Common myeloid progenitor, CD34-positive (primary cell): ENCODE measurements at places on chromosomes 16 and 17.

DNA sequence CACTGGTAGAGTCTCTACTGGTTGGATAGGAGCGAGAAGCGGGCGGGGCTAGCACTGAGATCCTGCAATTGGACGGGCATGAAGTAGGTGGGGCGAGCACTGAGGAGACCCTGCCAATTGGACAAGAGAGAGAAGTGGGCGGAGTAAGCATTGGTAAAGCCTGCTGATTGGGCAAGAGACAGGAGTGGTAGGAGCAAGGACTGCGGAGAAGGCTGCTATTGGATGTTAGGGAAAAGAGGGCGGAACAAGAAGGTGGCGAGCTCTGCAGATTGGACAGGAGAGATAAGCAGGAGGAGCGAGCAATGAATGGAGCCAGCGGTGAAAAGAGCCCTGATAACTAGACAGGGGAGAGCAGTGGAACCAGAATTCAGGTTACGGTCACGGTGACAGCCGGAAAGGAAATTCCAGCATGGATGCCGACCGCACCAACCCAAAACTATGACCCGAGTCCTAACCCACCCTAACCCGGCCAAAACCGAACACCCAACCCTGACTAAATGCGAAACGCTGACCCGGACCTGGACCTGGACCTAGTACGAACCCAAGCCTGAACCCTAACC, 4.8 kb downstream of the SCGB1C2 start:
- peak; percentile 78 for DNase-seq

GRCh38 chr17:74445158-74445557, 13.3 kb downstream of the GPRC5C start:
- DNase-seq: no peak

- no peak for DNase-seq
Measured at GRCh38 chr16:90033387-90033786, 14.1 kb upstream of the DBNDD1 start.

DNA sequence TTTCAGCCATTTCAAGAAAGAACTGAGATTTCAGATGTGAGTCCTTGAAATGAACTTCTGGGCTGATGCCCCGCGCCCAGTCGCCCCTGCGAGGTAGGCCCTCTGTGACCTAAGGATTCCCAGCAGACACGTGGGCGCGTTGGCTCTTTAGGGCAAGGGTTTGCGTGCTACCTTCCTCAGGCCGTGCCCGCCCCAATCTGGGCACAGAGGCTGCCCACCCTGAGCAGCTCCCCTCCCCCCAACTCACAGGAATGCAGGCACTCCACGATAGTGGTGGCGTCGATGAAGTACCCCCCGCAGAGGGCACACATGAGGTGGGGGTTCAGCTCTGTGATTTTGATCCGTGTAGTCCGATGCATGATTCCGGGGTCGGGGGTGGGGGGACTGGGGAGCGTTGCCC, 8.1 kb downstream of the PCGF2 start:
- DNase-seq: no peak

GRCh38 chr17:65548269-65548969, 13.0 kb downstream of the AXIN2 start:
- no peak for DNase-seq
